Stimulated activated effector memory CD8-positive, alpha-beta T cell treated with anti-CD3 and anti-CD28 coated beads, Interleukin-12 subunit alpha, Interleukin-12 subunit beta, amount 100 ng/mL, for 72 hours (primary cell): ENCODE measurements at places on chromosomes 1 and 21.

GRCh38 chr1:152519851-152520250, 5.6 kb downstream of the CRCT1 start:
- DNase-seq, result no peak

DNA sequence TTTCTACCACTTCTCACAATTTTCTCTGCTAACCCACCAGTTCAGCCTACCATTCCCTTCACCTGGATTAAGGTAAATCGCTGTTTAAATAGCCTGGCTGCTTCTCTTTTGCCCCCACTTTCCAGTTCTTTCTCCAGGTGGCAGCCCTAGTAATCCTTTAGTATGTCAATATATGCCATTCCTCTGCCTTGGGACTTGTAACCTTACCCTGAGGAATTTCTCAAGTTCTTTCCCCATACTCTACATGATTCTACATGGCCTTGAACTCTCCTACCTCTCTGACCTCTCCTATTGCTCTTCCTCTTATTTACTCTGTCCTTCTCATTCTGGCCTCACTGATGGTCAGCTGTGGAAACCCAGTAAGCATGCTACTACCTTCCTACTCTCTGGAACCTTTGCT, 546.0 kb downstream of the PLA2G4A start:
- no peak for DNase-seq

GRCh38 chr1:241408170-241408569, 51.2 kb upstream of the RGS7 start:
- no peak for DNase-seq

GRCh38 chr21:36038701-36039497, 21.4 kb downstream of the SETD4 start:
- no peak for DNase-seq

DNA sequence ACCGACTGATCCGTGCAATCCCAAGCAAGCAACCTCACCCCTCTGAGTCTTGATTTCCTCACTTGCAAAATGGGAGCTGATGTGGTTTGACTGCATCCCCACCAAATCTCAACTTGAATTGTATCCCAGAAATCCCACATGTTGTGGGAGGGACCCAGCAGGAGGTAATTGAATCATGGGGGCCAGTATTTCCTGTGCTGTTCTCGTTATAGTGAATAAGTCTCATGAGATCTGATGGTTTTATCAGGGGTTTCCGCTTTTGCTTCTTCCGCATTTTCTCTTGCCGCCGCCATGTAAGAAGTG, 58.4 kb downstream of the FHAD1 start:
- DNase-seq, result no peak

- DNase-seq, result no peak
Measured at GRCh38 chr1:78277253-78277652, 213.5 kb upstream of the PTGFR start.

DNA sequence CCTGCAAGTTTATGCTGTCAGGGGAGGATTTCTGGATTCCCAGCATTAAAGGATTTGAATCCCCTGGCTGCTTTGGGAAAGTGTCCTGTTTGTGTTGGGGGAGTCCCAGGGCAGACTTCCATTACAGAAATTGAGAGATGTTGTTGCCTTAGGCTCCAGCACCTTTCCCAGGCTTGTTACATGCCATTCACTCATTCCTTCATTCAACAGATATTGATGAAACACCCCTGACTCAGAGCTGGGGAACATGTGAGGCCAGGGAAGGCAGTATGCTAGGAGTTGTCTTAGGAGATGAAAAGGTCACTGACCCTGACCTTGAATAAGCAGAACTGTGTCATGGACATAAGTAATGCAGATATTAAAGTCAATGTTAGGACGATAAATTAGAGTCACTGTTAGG, 161.7 kb downstream of the NTMT2 start:
- DNase-seq, result no peak

DNA sequence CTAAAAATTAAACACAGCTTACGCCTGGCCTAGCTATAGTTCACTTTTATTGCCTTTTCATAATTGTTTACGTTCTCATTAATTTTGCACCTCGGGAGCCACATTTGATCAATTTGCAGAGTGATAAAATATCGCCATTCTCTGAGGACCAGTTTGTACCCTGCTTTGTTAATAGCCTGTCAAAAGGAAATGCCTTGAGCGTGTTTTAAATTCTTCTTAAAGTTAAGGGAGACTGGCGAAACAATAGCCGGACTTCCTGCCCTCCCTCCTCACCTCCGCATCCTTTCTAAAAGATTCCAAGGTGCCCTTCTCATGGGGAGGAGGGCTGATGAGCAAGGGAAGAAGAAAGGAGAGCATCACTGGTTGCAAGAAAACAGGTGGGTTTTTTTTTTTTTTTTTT, 271.6 kb downstream of the KCNJ6 start:
- DNase-seq, result no peak

DNA sequence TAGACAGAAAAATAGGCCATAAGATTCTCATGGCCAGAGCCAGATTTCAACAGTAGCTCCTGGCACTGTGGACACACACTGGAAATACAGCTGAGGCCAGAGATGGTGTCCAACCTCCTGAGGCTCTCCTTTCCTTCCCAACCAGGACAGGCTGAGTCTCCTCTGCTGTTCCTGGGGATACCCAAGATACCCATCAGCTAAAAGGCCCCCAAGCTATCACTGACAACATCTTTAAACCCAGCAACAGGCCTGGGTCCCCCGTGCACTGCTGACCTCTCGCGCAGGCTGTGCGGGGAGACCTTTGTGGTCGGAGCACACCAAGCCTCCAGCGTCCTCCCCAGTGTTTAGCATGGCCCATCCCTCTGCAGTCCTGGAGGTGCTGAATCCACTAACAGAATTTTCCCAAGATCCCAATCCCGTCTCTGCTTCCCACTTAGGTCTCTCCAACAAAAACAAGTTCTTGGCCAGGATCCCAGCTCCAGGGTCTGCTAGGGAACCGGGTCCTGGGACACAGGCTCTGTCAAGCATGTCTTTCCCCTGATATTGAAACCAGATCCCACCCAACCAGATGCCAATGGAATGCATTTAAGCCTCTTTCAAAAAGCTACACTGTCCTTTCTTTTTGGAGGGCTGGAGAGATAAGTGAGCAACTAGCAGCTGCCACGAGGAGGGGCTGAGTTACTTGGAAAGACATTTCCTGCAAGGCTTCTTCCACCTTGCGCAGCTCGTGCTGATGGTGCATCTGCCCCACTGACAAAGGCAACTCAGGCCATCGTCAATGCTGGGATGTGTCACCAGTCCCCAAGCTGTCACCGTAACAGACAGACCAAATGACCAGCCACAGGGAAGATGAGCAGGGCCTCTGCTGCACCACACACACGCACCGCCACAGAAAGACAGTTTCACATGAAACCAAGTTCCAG, 73.2 kb downstream of the BCAR3 start:
- no peak for DNase-seq

- DNase-seq, result no peak
Measured at GRCh38 chr21:45366931-45367401, 38.0 kb upstream of the COL18A1 start.
